IMR-90 (cell line): ENCODE measurements at places on chromosomes 2 and 18.

- DNase-seq = peak; percentile 43
These were observed 95.6 kb downstream of the GALNT3 start for GRCh38 chr2:165698444-165698884.

DNA sequence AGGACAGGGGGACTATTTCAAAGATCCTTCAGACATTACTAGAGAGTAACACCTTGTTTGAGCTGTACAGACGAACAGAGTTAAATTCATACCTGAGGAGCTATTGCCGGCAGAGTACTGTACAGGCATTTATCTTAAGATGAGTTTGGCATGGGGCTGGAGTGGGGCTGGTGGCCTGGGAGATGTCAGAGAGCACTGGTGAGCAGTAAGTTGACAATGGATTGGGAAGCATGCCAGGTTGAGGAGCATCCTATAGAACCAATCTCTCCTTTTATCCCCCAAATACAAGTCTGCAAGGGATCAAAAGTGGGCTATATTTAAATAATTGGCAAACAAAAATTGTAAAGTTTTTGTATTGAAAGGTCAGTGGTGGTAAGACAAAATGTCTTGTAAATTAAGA, 58.6 kb downstream of the ADCYAP1 start:
- no peak for DNase-seq

- no peak for DNase-seq
These were observed 64.6 kb downstream of the LTBP1 start for GRCh38 chr2:33011373-33011772.

DNA sequence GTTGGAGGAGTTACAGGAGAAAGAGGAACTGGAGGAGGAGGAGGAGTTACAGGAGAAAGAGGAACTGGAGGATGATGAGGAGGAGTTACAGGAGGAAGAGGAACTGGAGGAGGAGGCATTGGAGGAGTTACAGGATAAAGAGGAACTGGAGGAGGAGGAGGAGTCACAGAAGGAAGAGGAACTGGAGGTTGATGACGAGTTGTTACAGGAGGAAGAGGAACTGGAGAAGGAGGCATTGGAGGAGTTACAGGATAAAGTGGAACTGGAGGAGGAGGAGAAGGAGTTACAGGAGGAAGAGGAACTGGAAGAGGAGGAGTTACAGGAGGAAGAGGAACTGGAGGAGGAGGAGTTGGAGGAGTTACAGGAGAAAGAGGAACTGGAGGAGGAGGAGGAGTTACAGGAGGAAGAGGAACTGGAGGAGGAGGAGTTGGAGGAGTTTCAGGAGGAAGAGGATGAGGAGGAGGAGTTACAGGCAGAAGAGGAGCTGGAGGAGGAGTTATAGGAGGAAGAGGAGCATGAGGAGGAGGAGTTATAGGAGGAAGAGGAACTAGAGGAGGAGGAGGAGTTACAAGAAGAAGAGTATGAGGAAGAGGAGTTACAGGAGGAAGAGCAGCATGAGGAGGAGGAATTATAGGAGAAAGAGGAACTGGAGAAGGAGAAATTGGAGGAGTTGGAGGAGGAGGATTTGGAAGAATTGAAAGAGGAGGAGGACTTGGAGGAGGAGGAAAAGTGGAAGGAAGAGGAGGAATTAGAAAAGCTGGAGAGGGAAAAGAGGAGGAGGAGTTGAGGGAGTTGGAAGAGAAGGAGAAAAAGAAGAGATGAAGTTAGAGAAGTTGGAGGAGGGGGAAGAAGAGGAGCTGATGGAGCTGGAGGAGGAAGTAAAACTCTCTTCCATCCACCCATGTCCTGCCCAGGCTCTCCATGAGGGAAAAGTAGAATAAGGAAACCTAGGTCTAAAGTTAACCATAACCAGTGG, 37.2 kb downstream of the CLASP1 start:
- DNase-seq = no peak

DNA sequence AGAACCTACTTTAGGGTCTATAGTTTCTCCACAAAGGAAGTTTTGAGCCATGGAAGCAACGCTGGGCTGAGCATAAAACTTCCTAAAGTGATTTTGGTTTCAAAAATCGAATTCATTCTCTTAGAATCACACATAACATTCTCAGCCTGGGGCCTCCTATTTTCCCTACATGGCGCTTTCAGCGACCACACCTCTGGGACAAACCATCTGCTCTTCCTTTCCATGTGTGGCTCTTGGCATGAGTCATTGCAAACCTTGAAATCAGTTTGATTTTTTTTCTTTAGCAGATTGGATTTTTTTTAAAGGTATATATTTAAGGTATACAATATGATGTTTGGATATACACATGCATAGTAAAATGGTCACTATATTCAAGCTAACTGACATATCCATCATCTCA, 72.5 kb upstream of the APCDD1 start:
- peak; percentile 66 for DNase-seq

DNA sequence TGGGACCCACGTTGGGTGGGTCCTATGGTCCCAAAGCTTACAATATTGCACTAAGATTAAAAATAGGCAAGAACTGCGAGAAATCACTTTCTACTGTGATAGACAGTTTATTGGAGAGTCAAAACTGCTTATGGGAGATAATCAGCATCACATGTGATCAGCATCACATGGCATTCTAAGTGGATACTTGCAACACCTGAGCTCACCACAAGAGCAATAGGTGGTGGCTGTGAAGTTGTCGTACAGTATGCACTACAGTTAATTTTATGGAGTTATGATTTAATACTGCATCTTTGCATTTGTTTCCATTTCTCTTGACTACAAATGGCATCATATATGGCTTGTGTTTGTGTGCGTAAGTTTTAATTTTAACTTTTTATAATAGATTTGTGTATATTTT, 11.6 kb downstream of the PNO1 start:
- DNase-seq = no peak

DNA sequence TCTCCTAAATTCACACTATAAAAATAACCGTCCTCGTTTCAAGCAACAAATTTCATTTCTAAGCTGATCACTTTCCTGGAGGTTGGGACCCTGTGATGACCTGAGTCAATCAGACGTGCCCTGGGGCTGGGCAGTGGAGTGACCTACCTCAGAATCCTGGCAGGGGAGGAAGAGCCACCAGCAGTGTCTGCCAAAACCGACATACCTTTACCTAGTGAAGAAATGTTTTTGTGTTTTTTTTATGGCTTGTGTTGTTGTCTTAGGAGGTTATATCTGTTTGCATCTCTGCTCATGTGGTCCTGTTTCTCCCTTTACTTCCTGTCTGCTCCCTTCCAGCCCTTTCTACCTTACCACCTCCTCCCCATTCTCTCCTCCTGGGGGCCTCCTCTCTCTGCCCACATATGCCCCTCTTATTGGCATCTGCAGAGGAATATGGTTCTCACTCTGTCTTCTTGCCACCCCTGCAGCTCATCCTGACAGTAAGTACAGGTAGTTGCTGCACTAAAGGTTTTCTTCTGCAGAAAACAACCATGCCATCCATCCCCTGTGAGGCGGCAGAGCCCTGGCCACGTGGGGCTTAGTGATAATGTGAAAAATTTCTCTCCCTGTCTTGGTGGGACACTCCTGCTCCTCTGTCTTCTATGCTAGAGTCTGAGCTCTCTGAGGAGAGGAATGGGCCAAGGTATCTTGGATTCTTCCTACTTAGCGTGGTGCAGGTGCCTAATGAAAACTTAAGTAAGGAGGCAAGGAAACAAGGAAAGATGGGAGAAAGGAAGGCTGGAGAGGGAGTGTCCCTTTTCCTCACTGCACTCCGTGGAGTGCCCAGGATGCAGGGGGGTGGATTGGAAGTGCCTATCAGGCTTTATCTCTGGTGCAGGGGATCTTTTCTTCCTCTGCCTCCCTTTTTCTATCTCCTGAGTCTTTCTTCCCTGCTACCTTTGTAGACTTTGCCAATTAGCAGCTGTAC, 15.4 kb downstream of the ACOXL start:
- DNase-seq = no peak

DNA sequence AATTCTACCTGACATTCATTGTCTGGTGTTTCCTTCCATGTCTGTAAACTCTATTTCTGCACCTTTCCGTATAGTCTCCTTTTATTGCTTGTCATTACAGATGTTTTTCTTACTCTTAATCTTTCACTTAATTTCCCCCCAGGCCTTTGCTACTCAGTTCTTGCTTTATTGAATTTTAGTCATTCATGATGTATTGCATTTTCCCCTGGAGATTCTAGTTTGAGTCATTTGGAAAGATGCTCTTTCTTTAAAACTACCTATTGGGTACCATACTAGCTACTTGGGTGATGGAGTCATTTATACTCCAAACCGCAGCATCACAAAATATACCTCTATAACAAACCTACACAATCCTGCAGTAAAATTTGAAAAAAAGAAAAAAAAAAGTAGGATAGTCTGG, 27.2 kb upstream of the LPIN2 start:
- DNase-seq = no peak

GRCh38 chr2:127176371-127177311, 43.5 kb downstream of the CYP27C1 start:
- peak; percentile 32 for DNase-seq

- DNase-seq = no peak
These were observed 117.1 kb downstream of the ZFP36L2 start for GRCh38 chr2:43109261-43109743.
